ENCODE measurements at places on chromosomes 5 and 9.

GRCh38 chr9:125509476-125509875 lies 197.5 kb downstream of the MAPKAP1 start:
- no peak for DNase-seq

- DNase-seq = peak; percentile 19
Measured at GRCh38 chr9:28073270-28073669, 500.0 kb upstream of the C9orf72 start.

GRCh38 chr5:9231842-9232241 lies 314.0 kb downstream of the SEMA5A start:
- no peak for DNase-seq

- DNase-seq = no peak
Measured at GRCh38 chr9:15268782-15269181, 38.2 kb downstream of the TTC39B start.

DNA sequence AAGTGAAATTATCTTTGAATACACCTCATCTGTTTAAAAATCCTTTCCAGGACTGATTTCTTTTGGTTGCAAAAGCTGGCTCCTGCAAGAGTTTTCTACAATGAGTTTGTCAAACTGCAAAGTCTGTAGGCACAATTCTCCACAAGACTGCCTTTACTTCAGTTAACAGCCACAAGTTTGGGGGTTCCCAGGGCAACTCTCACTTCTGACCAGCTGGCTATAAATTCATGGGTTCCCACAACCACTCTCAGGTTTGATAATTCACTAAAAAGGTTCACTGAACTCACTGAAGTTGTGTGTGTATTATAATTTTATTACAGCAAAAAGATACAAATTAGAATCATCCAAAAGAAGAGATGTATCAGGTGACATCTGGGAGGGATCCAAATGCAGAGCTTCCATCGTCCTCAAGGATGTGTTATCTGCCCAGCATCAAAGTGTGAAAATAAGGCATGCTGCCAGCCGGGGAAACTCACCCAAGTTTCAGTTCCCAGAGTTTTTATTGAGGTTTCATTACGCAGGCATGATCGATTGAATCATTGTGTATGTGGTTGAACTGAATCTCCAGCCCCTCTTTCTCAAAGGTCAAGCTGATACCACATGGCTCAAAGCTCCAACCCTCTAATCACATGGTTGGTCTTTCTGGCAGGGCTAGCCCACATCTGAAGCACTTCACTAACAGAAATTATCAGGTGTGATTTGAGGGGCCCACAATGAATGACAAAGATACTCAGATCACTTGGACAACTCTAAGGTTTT lies 19.0 kb upstream of the PSIP1 start:
- DNase-seq = no peak

DNA sequence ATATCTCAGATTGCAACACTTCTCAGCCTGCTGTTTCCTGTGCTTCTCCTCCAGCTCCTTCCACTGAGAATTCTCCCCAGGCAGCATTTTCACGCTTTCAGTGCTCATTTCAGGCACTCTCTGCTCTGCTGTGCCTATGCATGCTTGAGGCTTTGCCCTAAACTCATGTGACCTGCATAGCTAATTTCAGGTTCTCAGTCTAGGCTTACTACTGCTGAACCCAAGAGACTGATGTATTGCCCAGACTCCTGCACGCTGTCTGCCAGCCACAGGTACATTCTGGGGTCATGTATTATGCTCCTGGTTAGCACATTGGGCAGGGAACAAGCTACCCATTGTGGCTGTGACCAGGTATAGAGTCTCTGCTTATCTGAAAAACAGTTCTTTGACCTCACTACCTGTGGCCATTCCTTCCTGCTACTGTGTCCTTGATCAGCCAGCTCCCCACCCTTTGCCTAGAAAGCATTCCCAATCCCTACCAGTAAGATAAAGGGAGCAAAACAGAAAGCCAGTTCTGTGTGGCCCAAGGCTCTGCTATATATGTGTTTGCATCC lies 34.7 kb downstream of the PIP5K1B start:
- no peak for DNase-seq

DNA sequence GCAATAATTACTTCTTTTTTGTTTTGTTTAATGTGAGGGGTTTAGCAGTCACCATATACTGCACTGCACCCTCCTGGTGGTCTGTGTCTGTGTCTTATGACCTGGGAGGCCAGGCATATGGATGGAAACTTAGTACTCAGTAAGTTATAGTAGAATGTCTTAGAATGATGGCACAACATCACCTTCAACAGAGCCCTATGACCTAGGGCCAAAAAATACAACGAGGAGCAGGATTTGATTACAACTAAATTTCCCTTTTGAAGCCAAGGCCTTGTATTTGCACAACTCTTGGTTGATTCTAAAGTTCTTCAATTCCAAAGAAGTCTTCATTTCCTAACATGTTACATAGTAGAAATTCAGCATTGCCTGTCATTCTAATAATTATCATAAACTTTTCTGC lies 422.1 kb upstream of the PIK3R1 start:
- no peak for DNase-seq

DNA sequence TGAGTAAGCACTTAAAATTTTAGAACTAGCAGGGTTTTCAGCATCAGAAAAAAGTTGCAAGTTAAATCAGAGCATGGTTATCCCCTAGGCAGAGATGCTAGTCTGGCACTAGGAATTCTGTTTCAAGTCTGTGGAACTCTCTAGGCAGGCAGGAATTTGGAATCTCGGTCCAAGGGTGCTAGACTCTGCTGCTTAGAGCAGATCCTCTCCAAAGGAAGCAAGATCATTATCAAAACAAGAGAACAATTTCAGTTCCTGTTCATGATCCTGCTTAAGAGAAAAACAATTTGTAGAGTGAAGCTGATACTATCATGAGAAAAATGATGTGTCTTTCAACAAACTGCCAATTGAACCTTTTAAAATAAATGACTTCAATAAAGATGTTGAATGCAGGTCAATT lies 420.7 kb downstream of the KIF4B start:
- no peak for DNase-seq

DNA sequence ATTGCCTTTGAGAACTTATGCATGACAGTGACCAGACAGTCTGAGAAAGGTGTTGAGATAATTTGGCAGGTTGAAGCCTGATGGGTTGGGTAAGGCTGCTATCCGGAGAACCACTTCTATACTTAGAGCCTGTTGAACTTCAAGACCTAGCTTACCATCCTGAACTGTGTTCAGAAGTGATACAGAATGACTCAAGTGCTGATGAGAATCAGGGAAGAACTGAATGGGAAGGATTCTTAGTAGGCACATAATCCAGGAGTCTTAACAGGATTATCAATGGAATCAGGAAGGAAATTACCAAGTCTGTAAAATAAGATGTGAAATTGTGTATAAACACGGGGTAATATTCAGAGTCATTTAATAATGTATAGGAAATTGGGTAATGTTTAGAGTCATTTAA lies 9.0 kb upstream of the PAPPA start:
- no peak for DNase-seq

DNA sequence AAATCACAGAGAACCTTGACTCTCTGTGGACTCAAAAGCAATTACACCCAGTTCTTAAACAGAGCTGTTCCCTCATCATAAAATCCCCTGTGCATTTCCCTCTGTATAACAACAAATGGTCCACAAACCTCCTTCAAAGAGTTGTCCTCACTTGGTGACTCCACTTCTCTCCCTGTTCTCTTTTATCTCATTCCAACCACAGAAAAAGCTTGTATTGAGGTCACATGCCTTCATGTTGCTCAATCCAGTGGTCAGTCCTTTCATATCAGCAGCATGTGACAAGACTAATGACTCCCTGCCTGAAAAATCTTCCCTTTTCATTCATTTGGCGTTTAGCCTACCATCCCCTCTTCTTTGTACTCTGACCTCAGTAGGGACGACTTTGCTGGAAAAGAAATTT lies 158.0 kb downstream of the DEPDC1B start:
- DNase-seq = no peak

- DNase-seq = no peak
Measured at GRCh38 chr9:115674091-115674490, 479.5 kb upstream of the PAPPA start.

- DNase-seq = no peak
Measured at GRCh38 chr5:118392491-118392890, 595.9 kb downstream of the DTWD2 start.

- DNase-seq = peak; percentile 5
Measured at GRCh38 chr9:96688187-96688586, 33.1 kb upstream of the PRXL2C start.

DNA sequence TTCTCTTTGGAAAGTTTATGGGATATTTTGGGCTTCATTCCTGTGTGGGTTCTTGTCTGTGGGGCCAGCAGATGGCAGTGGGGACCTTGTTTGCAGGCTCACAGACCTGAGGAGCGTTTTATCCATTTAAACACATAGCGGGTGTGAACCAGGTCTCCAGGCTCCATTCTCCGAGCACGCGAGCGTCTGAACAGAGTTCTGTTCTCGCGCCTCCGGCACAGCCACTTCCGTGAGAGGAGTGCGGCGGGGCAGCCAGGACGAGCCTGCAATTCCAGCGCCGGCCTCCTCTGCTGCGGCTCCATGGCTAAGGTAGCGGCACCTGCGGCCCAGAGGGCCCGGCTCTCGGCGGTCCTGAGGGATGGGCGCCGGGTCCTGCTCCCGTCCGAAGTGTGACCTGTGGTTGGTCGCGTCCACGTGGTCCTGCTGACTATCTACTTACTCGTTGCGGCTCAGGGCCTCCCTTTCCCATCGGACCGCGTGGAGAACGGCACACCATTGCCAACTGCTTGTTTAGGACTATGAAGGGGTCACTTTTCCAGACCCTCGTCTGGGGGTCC lies 7.3 kb downstream of the NRARP start:
- peak; percentile 67 for DNase-seq

Data from retina (tissue), 1 donor.